ENCODE measurements at places on chromosomes 1 and 21. TPM values are rescaled to one million over a fixed set of nuclear protein-coding genes. Genes with fewer than 3 reads are reported as not detected.

Gene HSPG2
- 10.2 TPM for total RNA-seq

Gene LMOD1
- 0.24 TPM for total RNA-seq

Gene SPATA21
- total RNA-seq = not detected

Gene SLAMF1
- 46.6 TPM for total RNA-seq

Gene OR10Z1
- under 0.01 TPM for total RNA-seq

Gene ADORA3
- total RNA-seq = 5.8 TPM

Gene PAPPA2
- 0.28 TPM for total RNA-seq

Gene SLAMF9
- total RNA-seq = 0.09 TPM

Gene AGBL4
- total RNA-seq = 0.24 TPM

Gene MX1
- 148 TPM for total RNA-seq

Gene GJA4
- 3.8 TPM for total RNA-seq

Gene PCP4
- 2.1 TPM for total RNA-seq

Gene ZYG11A
- 0.90 TPM for total RNA-seq

Gene LCE2A
- not detected for total RNA-seq

Gene ALX3
- 0.14 TPM for total RNA-seq

Gene SELENBP1
- 6.1 TPM for total RNA-seq

Gene MEF2D
- total RNA-seq = 8.3 TPM

Gene ANGPTL3
- not detected for total RNA-seq

Gene DNAH14
- total RNA-seq = 31.9 TPM

Gene PTPRC
- total RNA-seq = 490 TPM

Gene PROK1
- 0.19 TPM for total RNA-seq

Gene OR2AK2
- 0.09 TPM for total RNA-seq

Gene PMF1
- 56.8 TPM for total RNA-seq

Gene LAD1
- total RNA-seq = 9.1 TPM

Gene ARHGEF16
- 1.4 TPM for total RNA-seq

Gene FAM131C
- 0.05 TPM for total RNA-seq

Gene TIE1
- 4.8 TPM for total RNA-seq

Gene MAP1LC3C
- total RNA-seq = 0.47 TPM

Gene MARK1
- 1.9 TPM for total RNA-seq

Gene LPAR3
- 1.1 TPM for total RNA-seq

Gene NBPF4
- total RNA-seq = 0.09 TPM

Gene MACO1
- 21.3 TPM for total RNA-seq

Gene ASB17
- total RNA-seq = not detected

Gene PRAMEF12
- total RNA-seq = 0.05 TPM

Gene PIK3R3
- 8.9 TPM for total RNA-seq
